ENCODE measurements at places on chromosomes 4 and X.

DNA sequence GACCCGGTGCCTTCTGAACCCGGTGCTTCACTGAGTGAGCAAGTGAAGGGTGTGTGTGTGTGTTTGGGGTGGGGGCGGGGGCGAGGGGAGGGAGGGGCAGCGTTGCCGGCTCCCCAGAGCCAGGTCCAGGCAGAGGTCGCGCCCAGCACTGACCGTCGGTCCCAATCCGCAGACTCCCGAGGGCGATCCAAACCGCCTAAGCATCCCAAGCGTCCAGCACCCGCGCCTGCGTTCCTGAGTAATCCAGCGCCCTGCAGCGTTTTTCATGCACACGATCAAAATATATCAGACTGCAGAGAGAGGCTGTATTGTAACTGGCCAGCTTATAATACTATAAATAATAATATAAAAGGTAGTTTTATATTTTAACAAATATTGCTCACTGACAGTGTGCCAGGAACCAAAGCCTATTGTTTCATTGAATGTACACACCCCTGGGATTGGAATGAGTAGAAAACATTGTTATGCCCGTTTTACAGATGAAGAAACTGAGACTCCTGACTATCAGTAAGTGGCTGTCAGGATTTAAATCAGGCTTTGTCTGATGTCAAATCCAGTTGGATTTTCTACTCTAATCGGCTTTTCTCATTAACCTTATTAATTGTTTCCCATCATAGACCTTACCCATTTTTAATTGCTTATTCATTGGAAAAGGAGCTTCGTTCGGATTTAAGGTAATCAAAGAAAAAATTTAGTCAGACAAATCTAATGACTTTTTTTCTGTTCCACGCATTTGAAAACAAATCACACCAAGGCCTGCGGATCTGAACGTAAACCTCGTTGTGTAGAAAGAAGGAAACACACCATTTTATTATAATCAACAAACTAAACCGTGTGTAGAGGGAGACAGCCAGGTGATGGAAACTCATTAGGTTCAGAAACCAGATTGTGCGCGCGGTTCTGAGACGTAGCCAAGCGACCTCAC, 4.0 kb upstream of the NKX3-2 start:
- DNase-seq = no peak

DNA sequence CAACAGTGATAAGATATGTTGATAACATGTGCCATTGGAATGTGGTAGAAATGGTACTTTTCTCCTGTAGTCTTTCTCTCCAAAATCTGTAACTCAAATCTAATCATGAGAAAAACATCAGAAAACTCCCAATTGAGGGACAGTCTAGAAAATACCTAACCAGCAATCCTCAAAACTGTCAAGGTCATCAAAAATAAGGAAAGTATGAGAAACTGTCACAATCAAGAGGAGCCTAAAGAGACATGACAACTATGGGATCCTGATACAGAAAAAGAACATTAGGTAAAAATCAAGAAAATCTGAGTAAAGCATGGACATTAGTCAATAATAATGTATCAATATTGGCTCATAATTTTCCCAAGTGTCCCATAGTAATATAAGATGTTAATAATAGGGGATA, 124.5 kb upstream of the PPP1R2C start:
- DNase-seq = no peak

- DNase-seq = no peak
Observed at GRCh38 chr4:38373375-38373774, 290.6 kb upstream of the KLF3 start.

DNA sequence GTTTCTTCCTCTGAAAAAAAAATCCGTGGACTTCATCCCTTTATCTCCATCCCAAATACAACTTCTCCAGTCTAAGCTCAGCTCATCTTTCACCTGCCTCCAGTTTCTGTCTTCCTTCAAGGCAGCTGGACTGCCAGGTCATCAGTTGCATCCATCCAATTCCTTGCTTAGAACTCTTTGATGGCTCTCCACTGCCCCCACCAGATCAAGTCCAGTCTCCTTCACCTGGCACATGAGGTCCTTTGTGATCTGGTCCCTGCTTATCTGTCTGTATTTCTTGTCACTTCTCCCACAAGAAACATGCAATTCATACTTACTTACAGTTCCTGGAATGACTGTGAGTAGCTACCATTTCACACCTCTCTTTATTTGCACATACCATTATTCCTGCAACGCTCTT, 33.8 kb downstream of the OTUD6A start:
- DNase-seq = peak; percentile 1

GRCh38 chr4:40121515-40121914, 64.9 kb downstream of the N4BP2 start:
- DNase-seq = no peak

DNA sequence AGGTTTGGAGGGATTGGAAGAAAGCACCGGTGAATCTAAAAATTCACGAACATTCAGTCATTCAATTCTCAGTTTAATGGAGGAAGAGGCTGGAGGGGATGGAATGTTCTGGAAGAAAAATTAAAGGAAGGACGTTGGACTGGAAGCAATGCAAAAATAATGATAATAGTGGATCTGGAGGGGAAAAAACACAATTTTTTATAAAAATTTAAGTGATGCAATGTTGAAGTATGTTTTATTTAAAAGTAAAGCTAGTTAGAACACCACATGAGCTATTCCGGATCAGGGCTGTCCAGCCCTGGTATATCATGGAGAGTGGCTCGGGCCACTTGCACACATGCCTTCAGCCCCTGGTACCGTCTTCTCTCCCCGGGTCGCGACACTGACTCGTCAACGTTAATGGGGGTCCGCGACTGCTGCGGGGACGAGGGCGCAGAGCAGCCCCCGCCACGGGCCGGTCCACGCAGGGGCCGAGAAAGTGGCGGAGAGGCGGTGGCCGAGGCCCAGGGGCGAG, 204.6 kb downstream of the TENM3 start:
- DNase-seq = no peak

GRCh38 chrX:107025545-107025944, 25.5 kb upstream of the MORC4 start:
- DNase-seq = peak; percentile 33

DNA sequence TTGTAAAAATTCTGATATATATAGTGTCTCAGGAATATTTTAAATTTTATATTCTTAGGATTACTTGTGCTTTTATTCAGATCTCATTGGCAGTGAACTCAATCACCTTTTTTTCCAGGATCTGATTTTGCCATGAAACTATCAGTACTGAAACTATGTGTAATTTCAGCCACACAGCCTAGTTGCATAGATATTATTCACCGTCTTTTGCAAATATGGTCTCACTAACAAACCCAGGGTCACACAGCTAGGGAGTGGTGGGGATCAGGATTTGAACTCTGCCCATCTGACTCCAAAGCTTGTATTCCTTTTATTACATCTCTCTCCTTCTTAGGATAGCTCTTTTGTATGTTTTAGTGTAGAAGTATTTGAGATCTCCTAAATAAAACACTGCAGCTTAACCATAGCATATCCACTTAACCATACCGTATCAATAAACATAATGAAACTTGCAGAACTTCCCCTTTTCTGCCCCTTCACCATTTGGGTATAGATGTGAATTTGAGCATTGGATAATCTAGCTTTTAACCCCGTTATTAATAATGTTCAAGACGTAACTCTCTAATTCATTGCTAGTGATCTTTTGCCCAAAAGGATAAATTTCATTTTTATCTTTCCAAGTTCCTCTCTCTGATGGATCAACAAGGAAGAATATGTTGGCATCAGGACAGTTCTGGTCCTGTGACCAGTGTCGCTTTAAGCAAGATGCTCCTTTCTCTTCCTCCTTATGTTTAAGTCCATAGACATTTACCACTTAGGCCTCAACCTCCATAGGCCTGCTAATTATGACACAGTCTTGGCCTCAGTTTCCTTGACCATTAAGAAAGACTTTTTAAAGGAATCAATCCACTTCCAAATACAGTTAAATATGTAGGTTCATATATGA, 74.6 kb downstream of the RAPGEF2 start:
- no peak for DNase-seq

- DNase-seq = no peak
Observed at GRCh38 chr4:151743128-151743854, 17.5 kb downstream of the GATB start.

DNA sequence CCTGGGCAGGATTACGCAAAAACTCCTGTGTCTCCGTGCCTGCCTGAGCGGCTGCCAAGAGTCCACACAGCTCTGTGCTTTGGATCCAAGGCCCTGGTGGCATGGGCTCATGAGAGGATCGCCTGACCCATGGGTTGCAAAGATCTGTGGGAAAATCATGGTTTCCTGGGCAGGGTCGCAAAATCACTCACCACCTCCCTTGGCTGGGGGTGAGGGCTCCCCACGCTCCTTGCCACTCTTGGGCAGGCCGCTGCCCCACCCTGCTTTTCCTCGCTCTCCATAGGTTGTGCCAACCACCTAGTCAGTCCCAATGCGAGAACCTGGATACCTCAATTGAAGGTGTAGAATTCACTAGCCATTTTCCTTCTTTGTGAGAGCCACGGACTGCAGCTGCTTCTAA, 66.5 kb upstream of the MAGEB18 start:
- DNase-seq = no peak

GRCh38 chr4:79636991-79637390, 229.0 kb upstream of the GK2 start:
- DNase-seq = no peak

- DNase-seq = no peak
Observed at GRCh38 chr4:32748498-32748897, 2028.3 kb downstream of the PCDH7 start.

GRCh38 chr4:173871643-173872042, 341.6 kb upstream of the HAND2 start:
- DNase-seq = no peak

- no peak for DNase-seq
Observed at GRCh38 chr4:68367835-68368234, 17.9 kb upstream of the YTHDC1 start.

Data from NCI-H1105 treated with DMSO at 0.1 percent for 48 hours (cell line).